Head of caudate nucleus (tissue), 42 donors: ENCODE measurements at places on chromosomes 4 and X.
A peak's percentile ranks its signal among the peaks of the same experiment; 100 is the strongest.

GRCh38 chrX:140167551-140167950, 202.2 kb upstream of the CXorf66 start:
- DNase-seq, result no peak

DNA sequence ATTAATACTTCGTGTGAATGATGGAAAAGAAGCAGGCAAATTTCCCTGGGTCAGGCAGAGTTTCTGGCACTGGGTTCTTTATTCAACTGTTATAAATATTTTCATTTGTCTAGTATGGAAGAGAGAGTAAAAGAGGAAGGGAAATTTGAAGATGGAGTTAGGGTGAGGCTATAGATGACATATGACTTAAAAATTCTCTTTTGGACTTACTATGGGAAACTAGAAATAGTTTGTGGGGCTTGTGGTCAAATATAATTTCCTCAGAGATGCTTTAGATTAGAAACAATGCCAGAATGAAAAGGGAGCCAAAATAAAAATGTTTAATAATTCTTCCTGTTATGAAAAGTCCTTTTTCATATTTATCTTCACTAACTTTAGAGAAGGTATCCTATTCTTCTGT, 103.2 kb downstream of the GC start:
- DNase-seq, result no peak

- DNase-seq, result no peak
Measured at GRCh38 chr4:100695871-100696270, 178.0 kb upstream of the EMCN start.

GRCh38 chr4:186981161-186981560, 257.5 kb upstream of the FAT1 start:
- DNase-seq, result no peak

GRCh38 chr4:176534566-176534965, 214.8 kb downstream of the SPCS3 start:
- DNase-seq, result no peak

GRCh38 chr4:115865736-115866135, 752.3 kb upstream of the NDST4 start:
- no peak for DNase-seq

GRCh38 chr4:68432320-68432719, 14.9 kb upstream of the TMPRSS11E start:
- DNase-seq, result no peak

- no peak for DNase-seq
Measured at GRCh38 chr4:52894443-52894842, 32.3 kb downstream of the RASL11B start.

DNA sequence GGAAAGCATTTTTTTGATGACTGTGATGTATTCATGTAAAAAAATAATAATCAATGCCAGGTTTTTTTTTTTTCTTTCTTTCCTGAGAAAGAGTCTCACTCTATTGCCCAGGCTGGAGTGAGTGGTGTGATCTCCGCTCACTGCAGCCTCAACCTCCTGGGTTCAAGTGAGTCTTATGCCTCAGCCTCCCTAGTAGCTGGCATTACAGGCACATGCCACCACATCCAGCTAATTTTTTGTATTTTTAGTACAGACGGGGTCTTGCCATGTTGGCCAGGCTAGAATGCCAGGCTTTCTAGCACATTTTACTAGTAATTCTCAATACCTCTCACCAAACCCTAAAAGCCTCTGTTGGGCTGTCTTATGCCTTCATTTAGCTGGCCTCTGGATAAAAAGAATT, 25.7 kb downstream of the GPM6B start:
- no peak for DNase-seq

GRCh38 chr4:168167714-168168284, 75.5 kb downstream of the ANXA10 start:
- DNase-seq, result no peak

- no peak for DNase-seq
Measured at GRCh38 chrX:155611302-155611701, 1.4 kb downstream of the TMLHE start.

- no peak for DNase-seq
Measured at GRCh38 chr4:113638562-113638832, 123.0 kb downstream of the CAMK2D start.

DNA sequence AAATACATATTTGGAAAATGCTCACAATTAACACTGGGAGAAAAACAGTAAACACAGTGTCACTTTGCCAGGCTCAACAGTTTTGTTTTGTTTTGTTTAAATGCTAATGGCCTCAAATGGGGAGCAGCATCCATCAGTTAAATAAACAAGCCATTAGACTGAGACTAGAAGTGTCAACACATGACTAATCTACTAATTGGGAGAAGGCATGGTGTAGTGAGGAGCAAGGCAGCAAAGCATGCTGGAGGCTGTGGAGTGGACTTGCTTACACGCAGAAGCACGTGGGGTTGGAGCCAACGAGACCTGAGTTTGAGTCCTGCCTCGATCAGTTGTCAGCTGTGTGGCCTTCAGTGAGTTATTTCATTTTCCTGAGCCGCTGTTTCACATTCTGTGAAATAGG, 29.0 kb downstream of the UTP14A start:
- DNase-seq, result no peak

DNA sequence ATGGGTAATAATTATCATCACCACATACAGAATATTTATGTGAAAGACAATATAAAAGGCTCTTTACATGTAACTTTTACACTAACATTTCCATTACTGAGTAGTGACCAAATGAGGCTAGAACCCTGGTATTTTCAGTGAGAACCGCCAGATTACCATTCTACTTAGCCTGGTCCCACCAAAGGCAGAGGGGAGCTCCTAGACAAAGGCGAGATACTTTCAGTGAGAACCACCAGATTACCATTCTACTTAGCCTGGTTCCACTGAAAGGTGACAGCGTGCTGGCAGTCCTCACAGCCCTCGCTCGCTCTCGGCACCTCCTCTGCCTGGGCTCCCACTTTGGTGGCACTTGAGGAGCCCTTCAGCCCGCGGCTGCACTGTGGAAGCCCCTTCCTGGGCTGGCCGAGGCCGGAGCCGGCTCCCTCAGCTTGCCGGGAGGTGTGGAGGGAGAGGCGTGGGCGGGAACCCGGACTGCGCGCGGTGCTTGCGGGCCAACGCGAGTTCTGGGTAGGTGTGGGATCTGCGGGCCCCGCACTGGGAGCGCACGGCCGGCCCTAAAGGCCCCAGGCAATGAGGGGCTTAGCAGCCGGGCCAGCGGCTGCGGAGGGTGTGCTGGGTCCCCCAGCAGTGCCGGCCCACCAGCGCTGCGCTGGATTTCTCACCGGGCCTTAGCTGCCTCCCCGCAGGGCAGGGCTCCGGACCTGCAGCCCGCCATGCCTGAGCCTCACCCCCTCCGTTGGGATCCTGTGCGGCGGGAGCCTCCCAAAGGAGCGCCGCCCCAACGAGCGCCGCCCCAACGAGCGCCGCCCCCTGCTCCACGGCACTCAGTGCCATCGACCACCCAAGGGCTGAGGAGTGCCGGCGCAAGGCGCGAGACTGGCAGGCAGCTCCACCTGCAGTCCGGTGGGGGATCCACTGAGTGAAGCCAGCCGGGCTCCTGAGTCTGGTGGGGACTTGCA, 1276.1 kb downstream of the PCDH7 start:
- DNase-seq, result no peak

GRCh38 chr4:185559915-185560281, 24.6 kb upstream of the PDLIM3 start:
- DNase-seq, result peak; percentile 73

DNA sequence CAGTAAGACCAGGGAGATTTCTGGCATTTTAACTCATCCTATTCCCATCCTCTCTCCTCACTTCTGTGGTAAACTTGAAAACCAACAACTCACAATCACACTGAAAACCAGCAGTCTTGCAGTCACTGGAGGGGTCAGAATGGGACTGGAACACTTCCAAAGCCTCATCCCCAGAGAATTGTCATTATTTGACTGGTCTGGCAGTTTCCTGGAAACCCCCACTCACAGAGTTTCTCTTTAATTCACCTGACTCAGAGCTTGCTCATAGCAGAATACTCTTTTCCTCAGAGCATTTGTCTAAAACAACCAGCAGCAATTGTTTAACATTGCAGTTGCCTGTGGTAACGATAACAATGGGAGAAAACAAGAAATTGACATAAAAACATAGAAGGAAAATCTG, 7.3 kb upstream of the RAB9B start:
- DNase-seq, result no peak

DNA sequence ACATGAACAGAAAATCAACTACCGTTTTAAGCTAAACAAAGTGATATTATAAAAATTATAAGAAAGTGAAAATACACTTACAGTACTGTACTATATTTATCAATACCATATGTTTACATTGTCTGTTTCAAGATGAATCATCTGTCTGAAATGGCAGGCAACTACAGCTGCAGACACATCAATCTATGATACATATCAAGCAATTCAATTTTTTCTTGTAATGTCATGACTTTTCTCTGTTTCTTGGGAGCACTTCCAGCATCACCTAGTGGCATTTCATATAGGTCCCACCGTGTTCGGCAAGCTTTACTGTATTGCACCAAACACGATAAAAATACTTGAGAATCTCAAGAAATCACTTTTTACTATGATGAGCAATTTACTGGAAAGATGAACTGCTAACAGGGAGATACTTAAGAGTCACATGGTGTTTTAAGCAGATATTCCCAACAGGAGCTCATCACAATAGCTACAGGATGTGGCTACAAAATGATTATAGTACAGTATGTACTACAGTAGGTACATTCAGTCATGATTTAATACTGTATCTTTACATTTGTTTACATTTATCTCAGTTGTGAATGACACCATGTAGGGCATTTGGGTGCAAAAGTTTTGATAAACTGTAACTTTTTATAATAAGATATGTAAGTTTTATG, 207.4 kb downstream of the ADAM29 start:
- DNase-seq, result no peak

- DNase-seq, result peak; percentile 4
Measured at GRCh38 chrX:49040376-49040955, 2.7 kb downstream of the TFE3 start.

DNA sequence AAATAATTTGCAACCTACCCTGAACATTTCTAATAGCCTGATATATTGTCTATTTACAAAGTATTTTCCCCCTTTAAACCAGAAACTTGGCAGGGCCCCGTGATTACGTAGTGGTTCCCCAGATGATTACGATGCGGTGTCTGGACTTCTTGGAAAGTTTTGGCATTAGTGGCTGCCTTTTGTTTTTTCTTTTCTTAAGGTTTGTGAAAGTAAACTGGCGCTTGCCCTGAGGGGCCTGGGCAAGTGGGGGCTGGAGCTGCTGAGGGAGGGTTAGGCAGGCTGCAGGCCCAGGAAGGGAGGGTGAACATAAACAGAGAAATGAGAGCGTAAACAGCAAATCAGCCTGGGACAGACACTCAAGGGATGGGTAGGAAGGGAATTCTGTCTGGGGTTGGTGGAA, 123.6 kb upstream of the MSX1 start:
- no peak for DNase-seq

- DNase-seq, result peak; percentile 15
Measured at GRCh38 chr4:829291-829690, 3.4 kb upstream of the CPLX1 start.

GRCh38 chr4:7917669-7918068, 22.0 kb downstream of the AFAP1 start:
- no peak for DNase-seq

GRCh38 chrX:1165535-1166196, 46.8 kb downstream of the CRLF2 start:
- no peak for DNase-seq

DNA sequence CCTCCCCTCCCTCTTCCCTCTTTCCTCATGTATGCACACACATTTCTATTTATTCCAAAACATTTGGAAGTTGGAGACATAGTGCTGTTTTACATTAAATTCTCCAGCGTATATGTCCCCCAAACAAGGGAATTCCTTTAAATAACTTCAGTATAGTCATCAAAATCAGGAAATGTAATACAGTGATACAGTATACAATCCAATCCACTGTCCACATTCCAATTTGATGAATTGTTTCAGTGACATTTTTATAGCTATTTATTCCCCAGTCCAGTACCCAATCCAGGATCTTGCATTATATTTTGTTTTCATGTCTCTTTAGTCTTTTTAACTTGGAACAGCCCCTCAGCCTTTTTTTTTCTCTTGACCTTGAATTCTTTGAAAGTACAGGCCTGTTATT, 233.0 kb downstream of the DKK2 start:
- DNase-seq, result no peak

GRCh38 chr4:92382128-92382527, 78.4 kb downstream of the GRID2 start:
- DNase-seq, result no peak

DNA sequence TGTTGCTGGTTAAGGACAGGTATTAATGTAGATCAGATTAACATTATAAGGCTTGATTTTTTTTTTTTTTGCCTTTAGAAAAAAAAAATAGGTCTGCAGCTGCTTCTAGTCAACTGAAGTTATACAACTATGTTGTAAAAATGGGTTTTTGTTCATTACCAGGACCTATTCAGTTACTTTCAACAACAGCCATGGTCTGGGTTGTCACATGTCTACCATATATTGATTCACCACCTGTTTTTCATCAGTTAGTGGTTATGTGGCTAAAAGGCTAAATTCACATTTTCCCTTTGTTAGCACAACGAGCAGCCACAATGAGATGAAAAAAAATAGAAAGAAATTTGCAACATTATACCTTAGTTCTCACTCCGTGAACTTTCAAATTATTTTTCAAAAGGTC, 45.5 kb downstream of the GLRB start:
- DNase-seq, result no peak

- DNase-seq, result no peak
Measured at GRCh38 chrX:150616863-150617198, 48.4 kb downstream of the MTM1 start.

- no peak for DNase-seq
Measured at GRCh38 chrX:8105531-8105930, 65.5 kb downstream of the VCX2 start.

DNA sequence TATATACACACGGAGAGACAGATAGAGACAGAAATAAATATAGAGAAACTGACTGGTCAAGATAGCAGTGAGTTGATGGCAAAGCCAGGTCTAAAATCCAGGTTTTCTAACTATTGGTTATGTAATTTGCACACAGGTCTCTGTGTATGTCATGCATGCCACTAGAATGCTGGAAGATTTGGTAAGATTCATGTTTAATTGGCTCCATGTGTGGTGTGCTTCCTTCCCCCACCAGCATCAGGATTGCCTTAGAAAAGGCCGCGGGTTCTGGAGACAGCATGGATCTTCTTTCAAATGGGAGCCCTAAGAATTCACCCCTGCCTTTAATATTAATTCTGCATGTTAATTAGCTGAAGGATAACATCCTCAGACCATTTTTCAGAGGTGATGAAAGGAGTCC, 31.3 kb downstream of the HAND2 start:
- DNase-seq, result peak; percentile 9

GRCh38 chr4:27182211-27182610, 321.6 kb downstream of the STIM2 start:
- no peak for DNase-seq
